ENCODE measurements at places on chromosomes 6 and 20.

GRCh38 chr20:38059832-38060231 lies 26.3 kb downstream of the RPRD1B start:
- no peak for DNase-seq

GRCh38 chr6:17988422-17988944 lies 1.0 kb upstream of the KIF13A start:
- no peak for DNase-seq

GRCh38 chr6:158999154-158999665 lies 792 bp downstream of the RSPH3 start:
- no peak for DNase-seq

DNA sequence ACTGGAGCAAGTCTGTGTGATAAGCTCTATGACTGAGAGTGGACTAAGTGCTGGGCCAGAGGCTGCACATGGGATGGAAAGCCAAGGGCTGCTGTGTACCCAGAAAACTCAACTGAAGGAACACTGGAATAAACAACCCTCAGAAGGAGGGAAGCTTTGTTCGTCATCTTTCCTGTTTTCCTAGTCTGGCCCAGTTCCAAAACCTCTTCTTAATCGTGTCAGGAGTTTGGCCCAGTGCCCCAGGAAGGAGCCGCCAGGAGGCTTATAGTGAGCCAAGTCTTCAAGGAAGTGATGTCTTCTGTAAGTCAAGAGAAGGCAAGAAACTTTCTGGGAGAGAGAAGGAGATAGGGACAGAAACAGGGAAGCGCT lies 23.3 kb upstream of the TOP1 start:
- DNase-seq: no peak

- DNase-seq: no peak
Observed at GRCh38 chr6:157660414-157660813, 162.6 kb upstream of the SNX9 start.

GRCh38 chr6:5085648-5086293 lies 630 bp downstream of the PPP1R3G start:
- no peak for DNase-seq

Measured in NCI-H2081 (cell line).